ENCODE measurements at places on chromosomes 7 and 10.

DNA sequence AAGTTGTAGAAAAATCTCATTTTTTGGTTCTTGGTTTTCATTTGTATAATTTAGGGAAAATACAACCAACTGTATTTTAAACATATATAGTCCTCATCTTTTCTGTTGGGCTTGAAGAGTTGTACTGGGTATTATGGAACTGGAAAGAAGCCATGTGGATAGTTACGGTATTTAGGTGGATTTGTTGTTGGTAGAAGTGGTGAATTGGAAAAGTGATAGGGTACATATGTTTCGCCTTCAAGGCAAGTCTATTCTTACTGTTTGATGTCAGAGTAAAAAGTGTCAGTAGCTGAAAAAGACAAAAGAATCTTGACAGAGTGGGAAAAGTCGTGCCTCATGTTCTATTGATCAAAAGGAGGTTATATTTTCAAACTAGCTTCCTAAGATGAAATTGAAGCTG, 64.6 kb downstream of the GBF1 start:
- no peak for DNase-seq

GRCh38 chr10:29623797-29624196, 11.0 kb downstream of the SVIL start:
- no peak for DNase-seq

DNA sequence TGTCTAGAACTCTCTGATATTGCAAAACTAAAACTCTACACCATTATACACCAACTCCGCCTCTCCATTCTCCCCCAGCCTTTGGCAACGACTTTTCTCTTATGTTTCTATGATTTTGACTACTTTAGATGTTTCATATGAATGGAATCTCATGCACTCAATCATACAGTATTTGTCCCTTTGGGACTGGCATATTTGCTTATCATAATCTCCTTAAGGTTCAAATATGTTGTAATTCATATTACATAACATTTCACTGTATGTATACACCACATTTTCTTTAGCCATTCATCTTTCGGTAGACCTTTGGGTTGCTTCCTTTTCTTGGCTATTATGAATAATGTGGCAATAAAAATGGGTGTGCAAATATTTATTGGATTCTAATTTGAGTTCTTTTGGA, 164.4 kb downstream of the ARL4A start:
- DNase-seq = no peak

GRCh38 chr10:29646960-29647461, 12.2 kb upstream of the SVIL start:
- no peak for DNase-seq

DNA sequence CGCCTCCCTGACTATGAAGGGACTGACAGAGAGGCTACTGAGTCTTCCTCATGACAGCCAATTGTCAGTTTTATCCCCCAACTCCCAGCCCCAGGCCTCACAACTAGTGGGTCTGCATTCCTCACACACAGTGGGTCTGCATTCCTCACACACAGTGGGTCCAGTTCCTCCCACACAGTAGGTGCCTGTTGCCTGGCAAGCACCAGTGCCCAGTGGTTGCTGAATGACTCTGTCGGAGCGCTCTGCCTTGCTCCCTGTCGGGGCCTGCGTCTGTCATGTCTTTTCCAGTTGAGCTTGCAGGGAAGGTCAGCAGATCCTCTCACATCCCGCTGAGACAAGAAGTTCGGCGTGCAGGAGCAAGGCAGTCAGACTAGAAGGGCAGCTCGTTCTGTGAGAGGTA, 590.0 kb upstream of the MKI67 start:
- DNase-seq = no peak

DNA sequence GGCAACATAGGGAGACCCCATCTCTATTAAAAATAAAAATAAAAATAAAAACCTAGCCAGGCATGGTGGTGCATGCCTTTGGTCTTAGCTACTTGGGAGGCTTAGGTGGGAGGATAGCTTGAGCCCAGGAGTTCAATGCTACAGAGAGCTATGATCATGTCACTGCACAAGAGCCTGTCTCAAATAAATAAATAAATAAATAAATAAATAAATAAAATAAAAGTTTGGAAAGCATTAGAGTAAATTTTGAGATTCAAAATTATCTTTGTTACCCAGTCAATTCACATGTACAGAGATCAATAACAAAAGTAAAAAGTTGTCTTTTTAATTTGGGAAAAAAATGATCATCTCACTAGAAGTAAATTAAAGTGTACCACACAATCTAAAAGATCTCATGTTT, 255.8 kb upstream of the MYO3A start:
- DNase-seq = no peak

GRCh38 chr10:111873621-111874135, 309.9 kb downstream of the GPAM start:
- no peak for DNase-seq

- DNase-seq = peak; percentile 64
These were observed 817 bp downstream of the MLLT10 start for GRCh38 chr10:21534604-21535493.

DNA sequence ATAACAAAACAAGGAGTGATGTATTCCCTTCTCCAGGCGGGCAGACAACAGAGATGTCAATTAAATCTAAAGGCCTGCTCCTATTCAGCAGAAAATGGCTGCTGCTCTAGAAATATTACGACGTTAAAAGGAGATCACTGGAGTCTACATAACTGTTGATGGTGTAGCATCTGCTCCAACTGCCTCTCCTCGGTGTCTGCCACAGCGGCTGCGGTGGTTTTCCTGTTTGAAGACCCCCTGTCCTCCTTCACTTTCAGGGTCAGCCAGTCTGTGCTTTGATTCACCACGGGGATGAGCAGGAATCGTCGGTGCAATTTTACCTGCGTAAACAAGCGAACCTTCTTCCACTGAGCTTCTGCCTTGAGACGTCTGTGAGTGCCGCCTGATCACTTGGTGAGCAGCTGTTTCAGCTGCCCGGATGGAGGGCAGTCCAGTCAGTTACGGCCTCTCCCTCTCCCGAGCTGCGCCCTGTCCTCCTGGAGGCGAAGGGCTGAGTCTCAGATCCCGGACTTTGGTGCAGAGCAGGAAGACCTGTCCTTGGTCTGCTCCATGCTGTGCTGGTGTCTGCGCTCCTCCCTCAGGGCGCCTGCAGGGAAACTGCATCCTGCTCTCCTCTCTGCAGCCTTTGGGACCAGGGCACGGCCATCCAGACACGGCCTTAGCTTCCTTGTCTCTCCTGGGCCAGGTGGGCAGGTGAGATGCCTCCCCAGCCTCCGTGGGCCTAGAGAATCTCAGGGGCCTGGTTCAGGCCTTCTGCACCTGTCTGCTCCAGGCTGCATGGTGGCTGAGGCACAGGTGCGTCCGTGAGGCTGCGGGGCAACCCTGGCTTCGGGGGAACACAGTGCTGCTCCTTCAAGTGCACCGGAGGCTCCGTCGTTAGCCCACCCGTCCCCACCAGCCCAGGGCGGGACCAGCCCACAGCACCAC, 326.6 kb downstream of the ADARB2 start:
- DNase-seq = no peak

DNA sequence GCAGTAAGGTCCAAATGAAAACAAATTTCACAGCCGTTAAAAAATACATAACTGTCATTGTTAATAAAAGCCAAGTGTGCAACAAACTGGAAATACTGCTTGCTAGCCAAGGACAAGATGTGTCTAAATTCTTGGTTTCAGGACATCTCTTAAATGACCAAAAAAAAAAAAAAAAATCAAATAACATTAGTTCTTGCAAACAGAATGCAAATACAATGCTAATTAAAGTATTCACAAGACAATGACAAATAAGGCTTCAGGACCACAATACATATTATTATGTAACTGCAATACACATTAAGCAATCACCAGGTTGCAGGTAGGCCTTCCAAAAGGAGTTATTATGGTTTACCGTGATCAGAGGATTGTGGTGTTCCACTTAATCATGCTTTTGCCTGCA, 3.6 kb downstream of the ARHGAP21 start:
- DNase-seq = no peak

GRCh38 chr7:157234271-157234670, 95.5 kb downstream of the UBE3C start:
- no peak for DNase-seq

- DNase-seq = no peak
These were observed 40.0 kb downstream of the MCU start for GRCh38 chr10:72731916-72732419.

DNA sequence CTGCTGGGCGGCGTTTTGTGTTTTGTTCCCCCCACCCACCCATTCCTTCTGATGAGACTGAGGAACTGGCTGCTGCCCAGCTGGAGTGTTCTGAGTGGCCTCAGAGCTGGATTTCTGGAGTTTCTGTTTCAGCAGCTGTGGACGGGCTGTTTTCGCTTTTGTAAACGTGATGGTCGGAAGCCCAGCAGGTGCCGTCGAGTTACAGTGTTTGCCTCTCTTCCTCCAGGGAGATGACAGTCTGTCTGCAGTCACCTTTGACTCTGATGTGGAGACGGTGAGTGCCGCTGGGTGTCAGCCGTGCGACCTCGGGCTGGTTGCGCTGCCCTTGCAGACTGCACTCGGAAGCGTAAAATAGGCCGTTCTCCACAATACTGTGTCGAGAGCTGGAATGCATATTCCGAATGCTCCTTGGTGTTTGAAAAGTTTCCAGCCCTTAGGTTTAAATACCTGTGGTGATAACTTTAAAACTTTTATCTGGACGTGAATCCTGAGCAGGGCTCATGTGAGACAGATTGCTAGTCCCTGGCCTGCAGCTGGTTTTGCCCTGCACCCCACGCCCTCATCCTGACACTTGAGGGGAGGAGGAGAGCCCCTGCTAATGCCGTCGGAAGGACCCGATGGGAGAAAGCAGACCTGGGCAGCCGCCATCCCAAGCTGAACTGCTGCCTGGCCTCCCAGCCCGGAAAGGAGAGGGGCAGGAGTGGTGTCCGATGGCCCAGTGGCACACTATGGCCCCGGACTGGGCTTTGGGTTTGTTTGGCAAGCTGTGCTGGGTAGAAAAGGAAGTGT, 8.3 kb downstream of the IQCE start:
- peak; percentile 93 for DNase-seq

DNA sequence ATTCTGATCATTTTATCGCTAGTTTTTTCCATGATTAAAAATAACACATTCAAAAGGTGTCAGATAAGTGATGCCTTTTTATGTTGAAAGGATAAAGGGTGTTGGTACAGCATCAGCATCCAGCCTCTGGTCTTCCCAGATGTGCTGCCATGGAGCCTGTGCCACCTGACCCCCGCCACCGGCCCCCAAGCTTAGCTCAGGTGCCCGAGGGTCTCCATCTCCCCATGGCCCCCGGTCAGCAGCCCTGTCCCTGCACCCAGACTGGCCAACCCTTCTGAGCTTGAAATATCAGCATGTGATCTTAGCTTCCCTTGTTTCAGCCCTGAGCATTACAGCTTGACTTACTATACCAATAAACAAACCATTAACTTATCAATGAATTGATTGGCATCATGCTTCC, 24.6 kb downstream of the PFKP start:
- no peak for DNase-seq

All from GM12865 (cell line).